Activated T-cell treated with anti-CD3 and anti-CD28 coated beads, Interleukin-2, amount 50 U/mL, for 72 hours (primary cell): ENCODE measurements at places on chromosomes 7 and 10.

DNA sequence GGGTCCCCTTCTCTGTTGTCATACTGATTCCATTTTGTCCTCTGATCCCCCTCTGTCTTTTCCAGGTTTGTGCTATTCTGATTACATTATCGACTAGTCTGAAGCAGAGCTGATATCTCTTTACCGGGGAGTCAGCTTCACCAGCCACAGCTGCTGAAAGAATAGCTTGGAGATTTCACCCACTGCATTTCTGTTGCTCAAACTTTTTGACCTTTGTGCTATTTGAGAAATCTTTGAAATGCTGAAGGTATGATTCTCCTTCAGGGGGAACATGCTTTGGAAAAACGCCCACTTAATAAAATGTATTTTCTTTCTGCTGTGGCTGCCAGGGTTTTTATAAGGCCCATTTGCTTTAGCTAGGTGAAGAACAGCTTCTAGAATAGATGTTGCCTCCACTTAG lies 197.8 kb upstream of the TCF7L2 start:
- no peak for DNase-seq

DNA sequence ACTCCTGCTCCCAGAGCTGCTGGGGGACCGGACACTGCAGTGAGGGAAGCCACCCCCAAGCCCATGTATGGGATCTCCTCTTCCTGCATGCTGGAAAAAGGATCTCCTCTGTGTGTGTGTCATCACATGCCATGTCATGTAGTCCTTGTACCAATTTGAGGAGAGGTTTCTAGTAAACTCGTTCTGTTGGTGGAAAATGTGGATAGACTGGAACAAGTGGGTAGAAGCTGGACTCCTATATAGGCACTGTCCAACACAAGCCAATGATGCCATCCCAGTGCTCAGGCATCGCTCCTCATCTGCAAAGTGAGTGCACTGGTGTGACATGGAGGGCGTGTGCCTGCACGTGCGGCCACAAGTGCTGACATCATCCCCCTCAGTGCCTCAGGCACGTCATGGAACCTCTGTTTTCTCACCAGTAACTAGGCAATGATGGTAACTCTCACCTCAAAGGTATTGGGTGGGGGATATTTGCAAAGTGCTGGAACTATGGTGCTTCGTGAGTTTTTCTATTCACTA lies 19.3 kb downstream of the MYO1G start:
- peak; percentile 56 for DNase-seq

DNA sequence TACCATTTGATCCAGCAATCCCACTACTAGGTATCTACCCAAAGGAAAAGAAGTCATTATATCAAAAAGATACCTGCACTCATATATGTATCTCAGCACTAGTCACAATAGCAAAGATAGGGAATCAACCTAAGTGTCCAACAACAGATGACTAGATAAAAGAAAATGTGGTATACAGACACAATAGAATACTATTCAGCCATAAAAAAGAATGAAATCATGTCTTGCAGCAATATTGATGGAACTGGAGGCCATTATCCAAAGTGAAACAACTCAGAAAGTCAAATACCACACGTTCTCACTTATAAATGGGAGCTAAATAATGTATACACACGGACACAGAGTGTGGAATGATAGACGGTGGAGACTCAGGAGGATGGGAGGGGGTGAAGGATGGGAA lies 146.0 kb downstream of the PARD3 start:
- DNase-seq: no peak

GRCh38 chr10:17533731-17534130 lies 79.3 kb upstream of the ST8SIA6 start:
- DNase-seq: no peak

GRCh38 chr7:94195813-94196212 lies 191.7 kb upstream of the BET1 start:
- no peak for DNase-seq

GRCh38 chr10:24262929-24263590 lies 54.1 kb downstream of the KIAA1217 start:
- no peak for DNase-seq

DNA sequence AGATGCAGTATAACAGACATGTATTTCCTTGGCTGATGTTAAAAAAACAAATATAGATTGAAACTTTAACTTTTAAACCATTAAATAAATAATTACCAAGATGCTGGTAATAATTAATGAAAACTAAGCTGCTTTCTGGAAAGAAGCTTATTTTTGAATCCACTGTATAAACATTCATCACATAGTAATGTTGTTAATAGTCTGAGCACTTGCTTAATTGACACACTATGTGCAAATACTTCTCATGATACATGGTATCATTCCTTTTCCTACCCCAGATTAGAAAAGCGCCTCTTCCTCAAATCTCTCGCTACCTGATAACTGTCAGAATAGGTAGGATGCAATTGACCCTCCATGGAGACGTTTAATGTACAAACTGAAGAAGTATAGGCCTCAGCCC lies 15.0 kb upstream of the COL28A1 start:
- DNase-seq: no peak

- DNase-seq: no peak
These were observed 41.0 kb upstream of the CELF2 start for GRCh38 chr10:10976652-10977051.

DNA sequence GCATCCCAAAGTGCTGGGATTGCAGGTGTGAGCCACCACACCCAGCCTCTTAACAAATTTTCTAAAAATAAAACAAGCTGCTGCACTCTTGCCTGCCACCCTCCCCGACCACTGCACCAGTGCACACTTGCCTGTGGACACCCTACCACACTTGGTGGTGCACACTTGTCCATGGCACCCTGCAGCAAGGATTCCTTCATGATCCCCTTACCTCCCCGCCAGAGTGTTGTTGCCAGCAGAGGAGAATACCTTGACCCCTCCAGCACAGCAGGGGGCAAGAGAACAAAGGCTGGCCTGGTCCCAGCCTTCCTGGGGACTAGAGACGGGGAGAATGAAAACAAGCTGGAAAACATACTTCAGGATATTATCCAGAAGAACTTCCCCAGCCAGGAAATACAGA lies 65.9 kb upstream of the KCND2 start:
- no peak for DNase-seq

GRCh38 chr7:88401009-88401623 lies 94.4 kb upstream of the STEAP4 start:
- no peak for DNase-seq

GRCh38 chr7:148711191-148712102 lies 12.7 kb downstream of the CUL1 start:
- DNase-seq: peak; percentile 23

GRCh38 chr10:66223656-66224055 lies 702.2 kb upstream of the LRRTM3 start:
- no peak for DNase-seq

DNA sequence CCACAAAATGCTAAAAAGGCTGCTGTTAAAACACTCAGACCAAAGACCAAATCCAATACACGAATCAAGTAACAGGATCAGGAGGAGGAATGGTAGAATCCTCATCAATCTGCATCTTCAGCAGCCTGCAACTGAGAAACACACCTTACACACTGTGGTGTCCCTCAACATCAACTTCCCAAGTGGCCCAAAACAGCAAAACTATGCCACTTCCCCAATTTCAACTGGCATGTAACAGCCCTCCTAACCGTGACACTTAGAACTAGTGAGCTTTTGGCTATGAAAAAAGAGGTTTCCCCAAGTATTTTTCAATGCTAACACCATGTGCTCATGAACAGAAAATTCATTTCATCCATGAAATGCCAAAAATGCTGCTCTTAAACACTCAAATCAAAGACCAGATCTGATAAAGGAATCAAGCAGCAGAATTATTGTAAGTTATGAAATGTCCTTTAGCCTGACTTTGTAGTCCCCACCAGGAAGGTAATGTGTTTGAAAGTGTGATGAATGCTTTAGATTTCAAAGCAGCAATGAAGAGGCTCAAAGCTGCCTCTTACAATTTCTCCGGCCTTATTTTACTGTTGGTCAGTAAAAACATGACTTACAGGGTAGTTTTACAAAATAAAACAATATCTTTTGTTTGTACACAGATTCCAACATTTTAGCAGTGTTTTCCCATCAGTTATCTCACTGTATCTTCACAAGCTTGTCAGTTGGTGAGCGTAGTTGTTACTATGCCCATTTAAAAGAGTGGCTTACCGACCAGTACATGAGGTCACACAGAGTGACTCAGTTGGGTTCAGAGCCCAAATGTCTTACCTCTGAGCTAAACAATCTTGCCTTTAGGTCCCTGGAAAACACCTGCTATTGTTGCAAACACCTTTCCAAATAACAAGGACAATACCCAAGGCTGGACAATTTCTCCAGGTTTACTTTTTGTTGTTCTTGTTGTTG lies 65.7 kb upstream of the ASAH2 start:
- DNase-seq: no peak

- DNase-seq: no peak
These were observed 40.7 kb upstream of the SPDYE3 start for GRCh38 chr7:100266576-100267354.

DNA sequence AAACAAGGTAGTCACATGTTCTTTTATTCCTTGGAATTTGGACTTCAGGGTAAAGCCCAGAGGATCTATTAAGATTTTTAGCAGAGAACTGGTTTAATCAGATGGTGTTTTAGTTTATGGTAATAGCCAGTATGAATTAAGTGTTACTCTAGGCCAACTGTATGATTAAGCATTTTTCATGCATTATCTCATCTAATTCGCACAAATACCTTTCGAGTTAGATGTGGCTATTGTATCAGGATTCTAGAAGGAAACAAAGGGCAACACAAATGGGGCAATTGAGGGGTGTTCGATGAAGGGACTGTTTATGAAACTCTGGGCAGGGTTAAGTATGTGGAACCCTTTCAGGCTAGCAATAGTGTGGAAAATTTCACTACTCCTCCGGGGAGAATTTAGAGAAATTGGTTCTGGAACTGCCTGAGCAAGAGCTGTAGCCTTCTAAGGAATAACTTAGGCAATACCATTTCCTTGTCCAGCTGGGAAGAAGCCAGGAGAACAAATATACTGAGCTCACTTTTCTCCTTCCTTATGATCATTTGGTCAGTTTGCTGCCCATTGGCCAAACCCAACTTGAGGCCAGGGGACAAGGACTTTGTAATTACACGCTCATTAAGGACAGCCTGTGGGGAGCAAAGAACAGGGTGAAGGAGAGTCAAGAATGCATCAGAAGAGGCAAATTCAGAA lies 319.0 kb upstream of the FZD1 start:
- DNase-seq: no peak

- no peak for DNase-seq
These were observed 22.3 kb downstream of the BZW2 start for GRCh38 chr7:16668049-16668858.

DNA sequence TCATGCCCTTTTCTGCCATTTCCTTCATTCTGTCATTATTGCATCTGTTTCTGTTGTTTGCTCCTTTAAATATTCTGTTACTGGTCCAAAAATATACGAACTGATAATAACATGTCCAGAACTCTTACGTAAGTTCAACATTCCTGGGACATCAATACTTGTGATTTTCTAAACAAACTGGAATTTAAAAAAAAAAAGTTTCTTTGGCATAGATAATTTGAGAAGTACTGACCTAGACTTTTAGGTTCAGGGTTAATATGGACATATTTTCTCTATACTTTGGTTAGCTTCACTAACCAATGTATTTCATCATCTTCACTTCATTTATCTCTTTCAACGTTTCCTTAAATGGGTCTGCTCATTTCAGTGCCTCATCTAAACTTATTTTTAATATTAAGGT lies 147.3 kb downstream of the JMJD1C start:
- no peak for DNase-seq

DNA sequence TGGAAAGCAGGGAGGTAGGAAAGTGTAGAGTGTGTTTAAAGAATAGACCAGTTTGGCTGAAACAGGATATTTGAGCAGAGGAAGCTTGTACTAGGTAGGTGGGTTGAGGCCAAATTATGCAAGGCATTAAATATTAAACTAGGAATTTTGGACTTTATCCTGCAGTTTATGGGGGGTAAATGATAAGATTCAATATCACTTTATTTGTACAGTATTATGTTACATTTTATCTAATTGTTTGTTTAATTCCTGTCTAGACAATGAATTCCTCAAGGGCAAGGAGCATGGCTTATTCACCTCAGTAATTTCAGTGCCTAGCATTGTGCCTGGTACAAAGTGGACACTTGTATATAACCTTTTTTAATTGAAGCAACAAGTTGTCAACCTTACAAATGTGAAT lies 125.9 kb downstream of the CFTR start:
- no peak for DNase-seq

DNA sequence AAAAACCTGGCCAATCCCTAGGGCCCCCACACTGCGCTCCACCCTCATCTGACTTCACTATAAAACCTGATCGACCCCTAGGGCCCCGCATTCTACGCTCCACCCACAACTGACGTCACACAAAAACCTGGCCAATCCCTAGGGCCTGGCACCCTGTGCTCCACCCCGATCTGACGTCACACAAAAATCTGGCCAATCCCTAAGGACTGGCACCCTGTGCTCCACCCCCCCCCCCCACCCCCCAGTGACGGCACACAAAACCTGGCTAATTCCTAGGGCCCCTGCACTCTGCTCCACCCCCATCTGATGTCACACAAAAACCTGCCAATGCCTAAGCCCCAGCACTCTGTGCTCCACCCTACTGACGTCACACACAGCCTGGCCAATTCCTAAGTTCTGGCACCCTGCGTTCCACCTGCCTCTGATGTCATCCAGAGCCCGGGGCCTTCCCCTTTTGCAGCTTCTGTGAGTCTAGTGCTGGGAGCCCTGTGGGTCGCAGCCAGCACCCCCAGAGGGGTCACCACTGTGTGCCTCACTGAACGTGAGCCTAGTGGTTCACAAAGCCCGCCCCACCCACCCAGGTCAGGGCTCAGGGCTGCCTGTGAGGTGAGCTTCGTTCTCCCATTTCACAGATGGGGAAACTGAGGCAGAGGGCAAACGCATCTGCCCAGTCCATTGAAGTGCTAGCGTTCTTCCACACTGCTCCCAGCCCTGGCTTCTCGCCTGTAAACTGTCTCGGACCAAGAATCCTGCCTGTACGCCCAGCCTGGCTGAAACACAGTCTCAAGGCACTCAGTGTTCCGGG lies 40.6 kb downstream of the MICALL2 start:
- DNase-seq: no peak

DNA sequence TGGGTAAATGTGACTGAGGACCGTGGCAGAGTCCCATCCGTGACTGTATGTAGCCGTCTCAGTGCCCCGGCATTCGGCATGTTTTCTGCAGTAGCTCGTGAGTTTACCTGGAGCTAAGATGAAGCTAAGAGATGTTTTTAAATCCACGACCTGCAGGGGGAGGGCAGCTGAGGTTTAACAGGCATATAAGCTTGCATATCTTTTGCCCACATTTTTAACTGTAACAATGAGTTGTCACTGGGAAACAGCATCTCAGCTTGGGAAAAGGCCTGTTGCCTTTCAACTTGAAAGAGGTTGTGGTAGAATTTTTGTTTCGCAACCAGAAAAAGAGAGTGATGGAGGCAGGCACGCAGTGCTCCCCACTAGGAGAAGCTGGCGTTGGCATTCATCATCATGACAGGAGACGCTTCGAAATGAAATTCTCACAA lies 77.7 kb downstream of the CELF2 start:
- no peak for DNase-seq

DNA sequence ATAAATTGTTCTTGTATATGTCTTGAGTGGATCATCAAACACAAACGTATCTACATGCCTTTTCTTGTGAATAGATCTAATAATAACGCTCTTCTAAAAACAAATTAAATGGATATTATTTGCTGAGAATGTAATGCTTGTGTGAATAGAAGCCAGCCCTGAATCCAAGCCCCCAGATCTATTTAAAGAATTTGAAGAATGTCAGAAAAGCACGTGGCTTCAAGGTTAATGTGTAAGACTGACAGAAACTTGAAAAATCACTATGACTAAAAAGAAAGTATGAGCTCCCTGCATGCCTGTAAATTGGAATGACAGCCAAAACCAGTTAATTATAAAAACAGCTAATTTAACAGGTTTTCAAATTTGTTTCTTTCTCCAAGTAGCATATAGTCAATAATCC lies 43.2 kb upstream of the ATRNL1 start:
- DNase-seq: no peak
